ENCODE measurements at places on chromosomes 3 and 15. TPM values are rescaled to one million over a fixed set of nuclear protein-coding genes. Genes with fewer than 3 reads are reported as not detected.

CHRD gene
- 5.2 TPM for total RNA-seq

HOMER2 gene
- total RNA-seq, result 1.8 TPM

ACTR8 gene
- 13.4 TPM for total RNA-seq

ULK4 gene
- total RNA-seq, result 3.2 TPM

SKOR1 gene
- 0.18 TPM for total RNA-seq

PXK gene
- 0.89 TPM for total RNA-seq

FOXL2NB gene
- total RNA-seq, result not detected

CPN2 gene
- not detected for total RNA-seq

HAPLN3 gene
- total RNA-seq, result 2.3 TPM

SEMA6D gene
- not detected for total RNA-seq

CLSTN2 gene
- total RNA-seq, result not detected

GRIP2 gene
- not detected for total RNA-seq

COL7A1 gene
- 0.10 TPM for total RNA-seq

PRTG gene
- total RNA-seq, result not detected

CLDN1 gene
- total RNA-seq, result 14.2 TPM

FHIT gene
- not detected for total RNA-seq

GPR27 gene
- total RNA-seq, result not detected

PRR20G gene
- total RNA-seq, result not detected

FRMD5 gene
- total RNA-seq, result 4.3 TPM

CADPS gene
- 0.13 TPM for total RNA-seq
